ENCODE measurements at places on chromosomes 12 and 14. TPM values are rescaled to one million over a fixed set of nuclear protein-coding genes. Genes with fewer than 3 reads are reported as not detected.

Gene ASB2
- 50.0 TPM for total RNA-seq

Gene TSPAN11
- total RNA-seq: not detected

Gene FAIM2
- total RNA-seq: 0.78 TPM

Gene EML5
- total RNA-seq: 2.9 TPM

Gene SIX4
- not detected for total RNA-seq

Gene KRT74
- total RNA-seq: not detected

Gene TAS2R14
- total RNA-seq: 1.0 TPM

Gene TBC1D30
- total RNA-seq: 0.41 TPM

Gene GRIP1
- 0.66 TPM for total RNA-seq

Gene GPX2
- total RNA-seq: not detected

Gene COQ5
- total RNA-seq: 9.7 TPM

Gene GALNT16
- not detected for total RNA-seq

Gene KSR2
- total RNA-seq: 0.04 TPM

Gene ERP27
- total RNA-seq: 5.0 TPM

Gene PTPRQ
- total RNA-seq: not detected

Gene GLT8D2
- total RNA-seq: 0.16 TPM

Gene AKAP5
- 1.4 TPM for total RNA-seq

Gene RASAL1
- total RNA-seq: 15.1 TPM

Gene TMEM132C
- total RNA-seq: not detected

Gene GALNT8
- total RNA-seq: 1.8 TPM

Gene LRP1
- 1.3 TPM for total RNA-seq

Gene ATXN3
- 35.5 TPM for total RNA-seq

Gene KRT6C
- not detected for total RNA-seq

Gene GLIPR1L1
- not detected for total RNA-seq

Gene TMPO
- total RNA-seq: 438 TPM

Gene NKX2-8
- total RNA-seq: not detected

Gene CD163
- total RNA-seq: not detected

Gene ZNF10
- 5.3 TPM for total RNA-seq

Gene CRIP1
- 214 TPM for total RNA-seq

Gene DHH
- 1.0 TPM for total RNA-seq

Gene MYH7
- not detected for total RNA-seq

Gene PPP4R4
- total RNA-seq: 6.5 TPM

Gene PPP1R36
- not detected for total RNA-seq

Gene SUPT16H
- 172 TPM for total RNA-seq

Gene NAA30
- total RNA-seq: 15.7 TPM

Gene SDR9C7
- not detected for total RNA-seq

Gene IFNG
- 69.4 TPM for total RNA-seq

Gene DIO3
- not detected for total RNA-seq

Gene CLEC7A
- total RNA-seq: not detected

Gene KRT72
- 7.7 TPM for total RNA-seq

Gene C1R
- 3.9 TPM for total RNA-seq

Gene EFCAB11
- total RNA-seq: 12.5 TPM

Gene RNASE3
- not detected for total RNA-seq

Measured in activated naive CD4-positive, alpha-beta T cell treated with anti-CD3 and anti-CD28 coated beads, Interleukin-2, amount 50 U/mL, for 72 hours (primary cell).